Left lung (tissue), 14 donors: ENCODE measurements at places on chromosomes 12 and 14.

- no peak for DNase-seq
Measured at GRCh38 chr14:99769799-99770198, 23.4 kb upstream of the EML1 start.

- no peak for DNase-seq
Measured at GRCh38 chr14:65770681-65771080, 358.2 kb downstream of the FUT8 start.

GRCh38 chr14:24388474-24389179 is 10.2 kb upstream of the NYNRIN start:
- no peak for DNase-seq

GRCh38 chr12:65443038-65443437 is 164.6 kb downstream of the MSRB3 start:
- no peak for DNase-seq

- DNase-seq: no peak
Measured at GRCh38 chr14:33629792-33630191, 321.1 kb downstream of the EGLN3 start.

DNA sequence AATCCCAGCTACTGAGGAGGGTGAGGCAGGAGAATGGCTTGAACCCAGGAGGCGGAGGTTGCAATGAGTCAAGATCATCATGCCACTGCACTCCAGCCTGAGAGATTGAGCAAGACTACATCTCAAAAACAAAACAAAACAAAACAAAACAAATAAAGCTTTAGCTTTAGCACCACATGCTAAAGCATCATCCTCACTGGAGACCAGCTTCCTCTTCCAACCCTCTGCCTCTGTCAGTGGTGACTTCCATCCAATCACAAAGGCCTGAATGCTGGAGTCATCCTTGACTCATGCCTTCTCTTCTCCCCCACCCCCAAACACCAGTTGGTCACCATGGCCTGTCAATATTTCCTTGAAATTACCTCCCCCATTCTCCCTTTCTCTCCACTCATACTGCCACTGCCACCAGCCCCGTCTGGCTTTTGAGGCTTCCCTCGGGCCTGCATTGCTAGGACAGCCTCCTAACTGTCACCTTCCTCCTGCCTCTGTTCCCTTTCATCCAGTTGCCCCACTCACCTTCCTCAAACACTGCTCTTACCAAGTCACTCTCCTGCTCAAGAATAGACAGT is 1.4 kb downstream of the ZNF385A start:
- no peak for DNase-seq

- DNase-seq: no peak
Measured at GRCh38 chr12:77685901-77686300, 144.8 kb upstream of the NAV3 start.

DNA sequence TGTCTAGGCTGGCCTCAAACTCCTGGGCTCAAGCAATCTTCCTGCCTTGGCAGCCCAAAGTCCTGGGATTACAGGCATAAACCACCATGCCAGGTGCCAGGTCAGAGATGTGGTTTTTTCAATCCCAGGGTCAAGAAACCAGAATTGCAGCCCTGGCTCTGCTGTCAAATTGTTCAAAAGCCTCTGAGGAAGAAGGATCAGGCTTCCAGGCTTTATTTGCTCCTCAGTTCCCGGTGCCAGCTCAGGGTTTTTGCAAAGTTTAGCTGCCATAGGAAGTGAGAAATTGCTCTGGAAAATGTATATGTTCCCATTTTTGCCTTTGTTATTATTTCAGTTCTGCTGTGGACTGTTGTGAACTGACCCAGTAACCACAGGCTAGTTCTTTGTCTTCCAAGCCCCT is 28.7 kb downstream of the WNT5B start:
- DNase-seq: no peak

DNA sequence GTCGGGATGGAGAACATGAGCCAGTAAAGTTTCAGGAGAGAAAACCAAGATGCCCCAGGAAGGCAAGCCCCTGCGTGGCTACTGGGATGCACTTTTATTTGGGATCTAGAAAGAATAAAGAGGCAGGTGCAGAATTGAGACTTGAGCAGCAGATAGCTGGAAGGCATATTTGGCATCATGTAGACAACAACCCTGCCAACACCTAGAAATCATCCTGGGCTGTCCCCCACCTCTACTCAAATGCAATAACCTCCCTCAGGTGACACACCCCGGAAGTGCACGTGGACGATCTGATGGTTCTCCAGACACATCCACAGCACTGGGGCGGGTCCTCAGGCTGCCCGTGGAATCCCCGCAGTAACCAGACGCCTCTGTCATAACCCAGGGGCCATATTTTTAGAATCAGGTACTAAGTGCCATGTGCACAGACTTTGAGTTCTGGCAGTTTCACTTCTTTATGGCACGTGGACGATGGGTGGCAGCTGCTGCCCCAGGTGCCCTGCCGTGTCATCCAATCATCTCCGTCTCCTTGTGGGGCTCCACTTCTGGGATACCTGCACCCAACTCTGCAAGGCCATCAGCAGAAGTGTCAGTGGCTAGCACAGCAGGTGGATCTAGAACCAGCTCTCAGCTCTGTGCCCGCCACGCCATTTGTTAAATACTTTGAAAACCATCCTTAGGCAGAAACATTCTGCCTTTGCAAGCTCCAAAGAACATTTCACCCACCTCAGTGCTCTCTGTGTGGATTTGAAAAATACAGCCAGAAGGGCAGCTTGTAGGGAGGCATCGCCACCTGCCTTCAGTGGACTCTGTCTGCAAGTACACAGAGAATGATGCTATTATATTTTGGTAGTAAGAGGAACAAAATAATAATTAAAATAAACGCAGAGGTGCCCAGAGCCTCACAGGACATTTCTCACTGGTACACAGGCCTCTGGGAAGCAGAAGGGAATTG is 771.7 kb upstream of the TMEM132C start:
- DNase-seq: no peak

- no peak for DNase-seq
Measured at GRCh38 chr14:85037411-85037810, 492.5 kb upstream of the FLRT2 start.

DNA sequence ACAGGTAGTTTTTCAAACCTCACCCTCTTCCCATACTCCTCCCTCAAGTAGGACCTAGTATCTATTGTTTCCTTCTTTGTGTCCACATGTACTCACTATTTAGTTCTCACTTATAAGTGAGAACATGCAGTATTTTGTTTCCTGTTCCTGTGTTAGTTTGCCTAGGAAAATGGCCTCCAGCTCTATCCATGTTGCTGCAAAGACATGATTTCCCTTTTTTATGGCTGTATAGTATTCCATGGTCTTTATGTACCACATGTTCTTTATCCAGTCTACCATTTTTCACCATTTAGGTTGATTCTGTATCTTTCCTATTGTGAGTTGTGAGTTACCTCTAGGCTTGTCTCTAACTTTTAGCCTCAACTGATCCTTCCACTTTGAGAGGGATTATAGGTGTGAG is 310.7 kb downstream of the PRKD1 start:
- DNase-seq: no peak

DNA sequence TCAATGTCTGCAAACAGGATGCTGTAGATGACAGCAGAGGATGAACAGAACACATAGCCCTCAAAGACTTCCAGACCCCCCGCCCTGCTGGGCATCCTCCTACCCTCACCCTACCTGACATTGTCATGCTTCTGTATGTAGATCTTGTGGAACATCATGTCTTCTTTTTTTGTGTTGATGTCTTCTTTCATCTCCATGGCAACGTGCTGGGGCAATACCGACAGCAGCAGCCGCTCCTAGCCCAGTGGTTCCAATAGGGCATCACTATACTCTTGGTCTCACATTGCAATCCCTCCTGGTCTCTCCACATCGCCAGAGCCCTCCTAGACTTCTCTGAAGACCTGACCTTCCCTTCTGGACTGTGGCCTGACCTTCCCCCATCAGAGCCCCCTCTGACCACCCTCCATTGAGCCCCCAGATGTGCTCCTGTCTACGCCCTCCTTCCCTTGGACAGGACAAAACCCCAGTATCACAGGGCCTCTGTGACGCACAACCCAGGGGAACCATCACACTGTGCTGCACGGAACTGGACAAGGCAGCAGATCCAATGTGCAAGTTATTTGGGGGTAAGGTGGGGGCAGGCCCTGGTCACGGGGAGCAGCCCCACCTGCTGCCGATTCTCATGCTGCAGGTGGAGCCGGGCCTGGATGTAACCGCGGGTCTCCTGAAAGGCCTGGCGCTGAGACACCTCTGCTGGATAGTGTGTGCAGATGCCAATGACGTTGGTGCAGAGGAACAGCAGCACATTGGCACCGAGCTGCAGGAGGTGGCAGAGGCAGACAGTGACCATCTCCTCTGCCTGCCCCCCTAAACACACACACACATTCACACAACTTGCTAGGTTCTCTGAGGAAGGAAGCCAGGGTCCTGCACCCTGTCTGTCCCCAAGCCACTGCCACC is 11.1 kb downstream of the ADCY6 start:
- peak; percentile 47 for DNase-seq

- peak; percentile 86 for DNase-seq
Measured at GRCh38 chr12:124422570-124423523, 128.0 kb downstream of the RFLNA start.

DNA sequence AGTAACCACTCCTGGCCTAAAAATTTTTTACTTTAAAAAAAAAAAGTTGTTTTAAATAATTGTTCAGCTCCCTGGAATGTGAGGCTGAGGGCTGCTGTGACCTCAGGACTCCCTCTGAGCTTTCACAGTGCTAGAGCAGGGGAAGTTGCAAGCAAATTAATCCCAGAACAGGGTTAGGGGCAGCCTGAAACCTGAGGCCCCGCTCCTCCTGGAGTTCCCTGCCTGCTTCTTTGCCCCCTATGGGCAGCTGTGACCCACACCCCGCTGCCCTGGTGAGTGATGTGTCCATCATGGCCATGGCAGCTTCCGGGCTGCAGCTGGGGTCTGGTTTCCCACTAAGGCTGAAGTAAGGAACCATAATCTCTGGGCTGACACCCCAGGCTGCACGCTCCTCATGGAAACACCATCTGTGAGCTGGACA is 9.5 kb downstream of the RITA1 start:
- no peak for DNase-seq
